ENCODE measurements at places on chromosomes 16 and 17.

GRCh38 chr17:6018788-6019187 is 51.4 kb upstream of the WSCD1 start:
- no peak for DNase-seq

GRCh38 chr17:51650202-51650601 is 389.9 kb downstream of the UTP18 start:
- DNase-seq: no peak

DNA sequence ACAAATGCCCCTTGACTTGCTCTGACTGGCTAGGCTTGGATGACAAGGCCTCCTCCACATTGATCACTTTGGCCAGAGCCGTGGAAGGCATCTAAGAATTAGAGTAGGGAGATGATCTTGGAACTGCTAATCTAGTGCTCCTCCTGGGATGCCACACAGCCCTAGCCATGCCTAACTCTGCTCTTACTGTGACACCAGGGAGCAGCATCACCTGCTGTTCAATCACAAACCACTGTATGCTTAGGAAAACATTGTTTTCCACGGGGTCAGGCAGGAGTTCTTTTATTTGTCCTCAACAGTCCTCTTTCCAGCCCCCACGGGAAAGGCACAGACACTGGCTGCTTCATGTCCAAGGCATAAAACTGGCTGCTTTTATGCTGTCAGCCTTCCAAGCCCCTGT is 46.3 kb downstream of the C16orf78 start:
- DNase-seq: no peak

DNA sequence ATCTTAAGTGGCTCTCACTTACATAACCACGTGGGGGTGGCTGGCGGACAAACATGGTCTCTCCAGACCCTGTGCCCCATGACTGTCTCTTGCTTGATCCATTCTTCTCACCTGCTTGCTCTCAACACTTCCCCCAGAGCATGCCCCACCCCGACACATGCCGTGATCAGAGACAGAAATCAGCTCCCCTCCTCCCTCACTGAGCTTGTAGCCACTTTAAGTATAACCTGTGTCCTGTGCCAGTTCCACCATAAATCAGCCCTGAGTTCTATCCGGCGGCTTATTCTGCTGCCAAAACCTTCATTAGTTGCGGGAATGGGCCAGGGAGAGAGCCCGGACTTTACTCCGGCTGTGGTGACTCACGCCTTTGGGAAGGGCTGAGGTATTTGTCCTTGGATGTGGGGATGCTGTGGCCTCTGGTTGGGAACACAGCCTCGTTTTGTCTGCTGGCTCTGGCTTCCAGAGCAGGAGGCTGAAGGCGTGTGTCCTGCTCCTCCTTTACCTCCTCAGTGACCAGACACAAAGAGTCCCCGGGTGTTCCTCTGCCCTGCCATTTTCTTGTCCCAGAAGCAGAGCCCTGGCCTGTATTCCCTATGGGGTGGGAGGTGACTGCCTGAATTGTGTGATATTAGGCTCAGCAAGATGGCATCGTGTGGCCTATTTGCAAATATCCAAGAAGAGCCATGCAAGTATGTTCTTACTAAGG is 21.1 kb downstream of the ANKRD40 start:
- DNase-seq: no peak
